Activated T-cell treated with anti-CD3 and anti-CD28 coated beads, Interleukin-2, amount 50 U/mL, for 24 hours (primary cell): ENCODE measurements at places on chromosomes 4 and X.

- no peak for DNase-seq
Observed at GRCh38 chr4:161291222-161291621, 872.6 kb downstream of the FSTL5 start.

DNA sequence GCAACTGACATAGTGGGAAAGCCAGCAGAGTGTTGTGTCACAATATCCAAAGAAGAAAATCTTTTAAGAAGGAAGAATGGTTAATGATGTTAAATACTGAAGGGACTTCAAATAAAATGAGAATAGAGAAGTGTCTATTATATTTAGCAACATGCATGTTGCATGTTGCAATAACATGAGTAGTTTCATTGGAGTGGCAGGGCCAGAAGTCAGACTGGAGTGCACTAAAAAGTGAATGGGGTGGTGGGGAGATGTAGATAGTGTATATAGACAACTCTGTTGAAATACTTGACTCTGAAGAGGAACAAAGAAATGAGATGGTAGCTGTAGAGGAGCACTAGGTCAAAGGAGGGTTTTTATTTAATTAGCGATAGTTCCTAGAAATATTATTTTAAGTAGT lies 9.5 kb upstream of the AMMECR1 start:
- no peak for DNase-seq

- DNase-seq = no peak
Observed at GRCh38 chr4:2091990-2092668, 33.0 kb downstream of the NAT8L start.

DNA sequence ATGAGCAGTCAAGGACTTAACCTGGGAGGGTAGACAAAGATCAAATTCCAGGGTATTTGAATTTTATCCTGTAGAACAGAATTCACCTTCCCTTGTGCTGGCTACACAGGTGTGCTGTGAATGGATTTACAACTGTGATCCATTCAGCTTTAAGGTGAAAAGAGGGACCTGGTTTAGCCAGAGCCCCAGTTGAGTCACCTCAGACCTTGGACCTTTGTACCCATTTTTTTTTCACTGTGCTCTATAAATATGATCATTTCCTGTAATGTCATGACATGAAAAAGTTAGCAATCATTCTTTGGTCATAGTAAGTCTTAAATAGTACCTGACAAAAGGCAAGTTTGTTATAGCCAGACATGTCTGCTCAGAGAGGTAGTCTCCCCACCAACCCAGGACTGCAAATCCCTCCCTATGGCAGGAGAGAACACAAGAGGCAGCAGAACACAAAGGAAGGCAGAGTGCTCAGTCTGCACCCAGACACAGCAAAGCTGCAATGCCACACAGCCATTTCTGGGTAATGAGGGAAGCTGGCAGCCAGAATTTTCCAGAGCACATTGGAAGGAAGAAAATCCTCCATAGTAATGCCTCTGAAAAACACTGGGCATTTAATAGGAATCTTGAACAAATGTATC lies 77.9 kb downstream of the CXXC4 start:
- no peak for DNase-seq

- no peak for DNase-seq
Observed at GRCh38 chr4:110799211-110799610, 176.3 kb upstream of the PITX2 start.
